Thyroid gland (tissue), 4 donors: ENCODE measurements at places on chromosomes 2 and 18.

- no peak for DNase-seq
Measured at GRCh38 chr2:153416071-153416470, 62.5 kb downstream of the RPRM start.

DNA sequence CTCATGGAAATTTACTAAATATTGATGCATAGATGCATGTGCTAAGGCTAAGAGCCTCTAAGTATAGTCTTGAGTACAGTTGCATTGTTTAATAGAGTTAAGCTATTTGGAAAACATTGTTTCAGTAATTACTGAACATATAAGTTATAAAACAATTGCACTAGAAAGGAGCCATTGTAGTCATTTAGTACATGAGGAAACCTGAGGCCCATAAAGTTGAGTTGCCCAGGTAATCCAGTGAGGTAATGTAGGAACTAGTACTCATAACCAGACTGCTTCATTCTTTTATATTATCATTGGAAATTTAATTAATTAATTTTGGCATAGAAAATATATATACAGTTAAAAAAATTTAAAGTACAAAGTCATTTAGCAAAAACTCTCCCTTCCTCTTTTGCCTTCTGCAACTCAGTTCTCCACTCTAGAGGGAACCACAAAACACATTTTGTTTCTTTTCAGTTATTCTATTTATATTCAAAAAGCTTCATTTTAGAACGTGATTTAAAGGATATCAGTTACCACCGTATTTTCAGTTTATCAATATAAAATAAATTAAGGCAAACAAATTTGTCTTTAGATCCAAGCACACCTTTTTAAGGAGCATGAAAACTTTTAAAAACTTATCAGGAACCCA lies 27.8 kb upstream of the TBR1 start:
- DNase-seq = no peak

DNA sequence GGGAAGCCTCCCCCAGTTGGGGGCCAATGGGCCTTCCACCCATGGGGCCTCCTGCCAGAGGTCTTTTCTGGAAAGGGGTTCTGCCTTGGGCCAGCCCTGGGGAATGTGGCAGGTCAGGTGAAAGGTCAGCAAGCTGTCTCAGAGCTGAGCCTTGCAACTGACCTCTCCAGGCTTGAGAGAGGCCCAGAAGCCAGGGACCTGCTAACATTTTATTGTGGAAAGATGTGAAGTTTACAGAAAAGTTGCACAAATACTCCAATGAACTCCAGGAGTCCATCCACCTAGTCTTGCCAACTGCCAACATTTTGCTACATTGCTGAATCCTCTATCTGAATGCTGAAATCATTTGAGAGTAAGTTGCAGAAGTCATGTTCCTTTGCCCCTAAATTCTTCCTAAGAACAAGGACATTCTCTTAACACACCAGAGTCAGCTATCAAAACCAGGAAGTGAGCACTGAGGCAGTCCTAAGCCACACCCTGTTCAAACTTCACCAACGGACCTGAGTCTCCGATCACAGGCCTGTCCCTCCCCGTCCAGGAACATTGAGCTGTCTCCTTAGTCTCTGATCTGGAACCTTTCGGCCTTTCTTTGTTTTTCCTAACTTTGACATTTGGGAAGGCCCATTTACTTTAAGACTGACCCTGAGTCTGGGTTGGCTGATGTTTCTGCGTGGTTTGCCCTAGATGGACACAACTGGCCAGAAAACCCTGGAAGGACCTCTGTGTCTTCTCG lies 4.0 kb downstream of the SNORC start:
- no peak for DNase-seq

DNA sequence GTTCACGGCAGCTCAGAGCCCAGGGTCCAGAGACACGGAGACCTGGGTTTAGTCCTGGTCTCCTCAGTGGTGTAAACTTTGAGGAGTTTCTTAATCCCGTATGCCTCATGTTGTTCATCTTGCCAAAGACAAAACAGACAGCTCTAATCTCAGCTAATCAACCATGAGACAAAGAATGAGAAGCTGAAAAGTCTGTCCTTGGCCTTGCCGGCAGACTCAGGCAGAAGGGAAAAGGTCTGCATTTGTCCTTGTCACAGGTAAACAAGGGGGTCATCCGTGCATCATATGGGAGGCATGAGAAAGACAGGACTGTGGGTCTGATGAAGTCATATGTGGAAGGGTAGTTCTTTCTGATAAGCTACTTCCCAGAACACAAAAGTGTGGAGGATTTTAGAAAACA lies 1.8 kb upstream of the ARMC9 start:
- no peak for DNase-seq

DNA sequence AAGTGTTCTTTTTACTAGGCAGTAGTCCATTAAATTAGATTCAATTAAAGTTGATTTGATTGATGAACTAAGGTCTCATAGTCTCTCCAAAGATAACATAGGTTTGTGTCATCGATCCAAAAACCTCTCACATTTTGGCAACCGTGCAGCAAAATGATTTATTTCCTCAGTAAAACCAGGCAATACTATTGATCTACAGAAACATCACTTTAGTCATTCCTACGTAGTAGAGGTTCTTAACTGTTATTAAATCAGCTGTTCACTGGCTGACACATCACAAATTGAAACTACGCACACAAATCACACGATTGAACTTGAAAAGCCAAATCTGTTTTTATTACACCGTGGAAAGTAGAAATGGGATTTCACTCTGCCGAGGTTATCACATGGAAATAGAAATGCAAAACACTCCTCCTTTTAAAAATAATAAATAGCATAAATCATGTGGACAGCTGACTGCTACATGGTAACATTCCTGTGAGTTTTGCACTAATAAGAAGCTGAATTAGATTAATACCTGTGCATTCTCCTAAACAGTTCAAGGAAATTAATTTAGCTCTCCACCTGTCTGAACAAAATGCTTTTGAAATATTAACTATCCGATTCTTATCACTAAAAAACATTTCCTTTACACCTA lies 262.5 kb downstream of the CDH20 start:
- DNase-seq = no peak

DNA sequence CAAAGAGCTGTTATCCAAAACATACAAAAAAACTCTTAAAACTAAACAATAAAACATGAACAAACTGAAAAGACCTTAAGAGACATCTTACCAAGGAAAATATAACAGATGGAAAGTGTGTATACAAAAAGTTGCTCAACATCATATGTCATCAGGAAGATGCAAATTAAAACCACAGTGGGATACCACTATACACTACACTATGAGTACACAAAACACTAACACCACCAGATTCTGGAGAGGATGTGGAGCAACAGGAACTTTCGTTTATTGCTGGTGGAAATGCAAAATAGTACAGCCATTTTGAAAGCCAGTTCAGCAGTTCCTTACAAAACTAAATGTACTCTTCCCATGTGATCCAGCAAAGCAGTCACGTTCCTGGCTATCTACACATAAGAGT lies 221.4 kb downstream of the CMPK2 start:
- no peak for DNase-seq
